Kidney epithelial cell (primary cell): ENCODE measurements at places on chromosomes 4 and X.

GRCh38 chrX:1384658-1385252, 7.2 kb downstream of the SLC25A6 start:
- DNase-seq = no peak

DNA sequence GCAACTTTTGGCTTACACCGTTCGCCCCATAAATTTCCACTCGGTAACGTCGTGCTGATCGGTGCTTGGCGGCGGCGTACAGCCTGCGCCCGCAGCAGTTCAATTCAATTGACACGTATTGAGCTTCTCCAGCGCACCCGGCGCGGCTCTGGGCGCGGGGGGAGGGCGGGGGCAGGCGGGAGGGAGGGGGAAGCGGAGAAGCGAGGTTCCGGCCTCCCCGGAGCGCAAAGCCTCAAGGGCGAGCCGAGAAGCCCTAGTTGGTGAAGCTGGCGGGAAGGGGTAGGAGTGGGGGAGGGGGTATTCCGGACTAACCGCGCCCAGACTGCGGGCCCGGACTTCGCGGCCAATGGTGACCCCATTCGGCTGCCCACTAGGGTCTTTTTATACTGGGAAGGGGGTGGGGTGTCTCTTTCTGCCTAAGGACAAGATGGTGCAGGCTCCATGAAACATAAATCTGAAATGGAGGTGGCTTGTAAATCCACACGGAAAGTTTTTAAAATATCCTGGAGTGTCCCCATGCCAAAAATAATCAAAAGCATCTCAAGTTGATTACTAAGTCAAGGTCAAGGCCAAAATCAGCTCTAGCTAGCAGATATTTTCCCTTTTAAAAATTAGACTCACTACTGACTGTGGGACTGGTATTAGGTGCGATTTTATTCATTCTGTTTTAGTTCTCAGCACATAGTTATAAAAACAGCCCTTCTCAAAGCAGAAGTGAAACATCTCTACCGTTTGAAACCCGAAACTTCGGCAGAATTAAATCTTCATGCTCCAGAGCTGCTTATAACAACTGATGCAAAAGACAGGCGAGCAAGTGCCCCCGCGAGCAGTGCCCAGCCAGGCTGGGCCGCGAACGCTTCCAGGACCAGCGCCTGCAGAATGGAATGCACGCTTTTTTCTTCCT, 1.5 kb upstream of the BCOR start:
- DNase-seq = no peak

DNA sequence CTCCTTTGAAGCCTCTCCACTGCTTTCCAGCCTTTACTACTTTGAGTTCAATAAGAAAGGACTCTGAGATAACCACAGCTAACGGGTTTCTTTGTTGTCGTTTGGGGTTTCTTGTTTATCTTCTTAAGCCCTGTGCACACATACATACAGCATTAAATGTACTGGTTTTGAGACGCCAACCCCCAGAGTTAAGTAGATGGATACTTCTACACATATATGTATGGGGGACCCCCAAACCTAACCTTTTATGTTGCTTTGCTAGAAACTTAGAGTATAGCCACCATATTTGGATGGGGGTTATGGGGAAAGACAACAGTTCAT, 697 bp downstream of the CEP135 start:
- no peak for DNase-seq

GRCh38 chr4:5919571-5919970, 26.7 kb upstream of the CRMP1 start:
- DNase-seq = no peak

GRCh38 chrX:39795605-39796004, 302.2 kb downstream of the BCOR start:
- DNase-seq = no peak

GRCh38 chr4:14386196-14386595, 616.1 kb upstream of the CPEB2 start:
- no peak for DNase-seq

GRCh38 chr4:68951806-68952585, 392 bp upstream of the UGT2A3 start:
- no peak for DNase-seq

DNA sequence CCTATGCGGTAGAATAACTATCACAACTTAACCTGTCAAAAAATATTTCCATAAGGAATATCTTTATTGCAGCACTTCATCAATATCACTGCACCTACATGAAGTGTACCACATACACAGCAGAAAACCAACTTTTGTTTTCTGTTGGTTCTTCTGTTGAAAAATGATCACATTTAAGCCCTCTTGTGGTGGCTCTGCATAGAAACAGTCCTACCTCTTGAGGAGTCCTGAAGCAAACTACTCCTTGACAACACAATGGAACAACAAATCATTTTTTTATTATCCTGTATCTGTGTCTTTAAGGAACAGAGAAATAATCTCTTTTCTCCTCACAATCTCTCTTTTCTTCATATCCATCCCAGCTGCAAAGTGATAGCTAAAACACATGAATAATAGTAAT, 39.8 kb upstream of the ATOH1 start:
- DNase-seq = no peak

DNA sequence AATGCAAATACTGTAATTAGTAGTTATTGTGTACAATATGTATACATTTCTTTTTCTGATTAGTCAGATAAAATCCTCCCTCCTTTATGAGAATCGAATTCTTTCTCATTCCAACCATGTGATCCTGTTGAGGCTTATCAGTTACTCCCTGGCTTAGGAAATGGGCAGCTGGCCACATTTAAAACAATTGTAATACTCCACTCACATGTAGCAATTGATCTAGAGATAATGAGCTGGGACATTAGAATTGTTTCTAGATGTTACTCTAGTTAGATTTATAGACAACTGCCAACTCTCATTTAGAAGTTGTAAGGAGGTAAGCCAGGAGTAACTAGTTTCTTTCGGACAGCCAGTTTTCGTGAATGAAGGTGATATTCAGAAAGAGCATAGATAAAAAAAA, 859.3 kb upstream of the AADAT start:
- no peak for DNase-seq

- no peak for DNase-seq
Measured at GRCh38 chr4:35867057-35867456, 377.3 kb downstream of the ARAP2 start.

GRCh38 chr4:125486351-125486750, 171.6 kb downstream of the FAT4 start:
- DNase-seq = no peak

DNA sequence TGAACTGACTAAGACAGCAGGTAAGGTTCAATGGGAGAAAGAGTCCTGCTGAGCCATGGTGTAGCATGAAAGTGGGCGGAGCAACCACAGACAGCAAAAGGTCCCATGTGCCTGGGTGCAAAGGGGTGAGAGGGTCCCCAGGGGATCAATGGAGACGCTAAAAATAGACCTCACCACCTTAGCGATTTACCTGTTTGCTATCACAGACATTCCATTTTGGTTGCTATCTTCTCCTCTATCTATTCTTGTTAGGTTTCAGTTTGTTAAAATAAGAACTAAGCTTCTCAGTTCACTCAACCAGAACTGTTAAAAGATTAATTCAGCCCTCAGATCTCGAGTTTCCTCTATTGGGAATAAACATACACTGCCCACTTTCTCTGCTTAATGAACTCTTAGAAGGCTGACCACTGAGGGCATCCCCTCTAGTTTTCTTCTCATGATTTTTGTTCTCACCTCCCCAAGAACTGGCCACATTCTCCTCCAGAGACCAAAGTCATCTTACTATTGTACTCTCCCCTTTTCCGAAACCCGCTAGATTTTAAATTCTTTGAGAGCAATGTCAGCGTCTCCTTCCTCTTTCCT, 136.7 kb downstream of the PARM1 start:
- DNase-seq = no peak

- no peak for DNase-seq
Measured at GRCh38 chrX:139930916-139931645, 1.8 kb downstream of the ATP11C start.
